ENCODE measurements at places on chromosomes 16 and 17. TPM values are rescaled to one million over a fixed set of nuclear protein-coding genes. Genes with fewer than 3 reads are reported as not detected.

The ZACN gene
- not detected for total RNA-seq

The TBC1D3I gene
- total RNA-seq = 0.22 TPM

DNA sequence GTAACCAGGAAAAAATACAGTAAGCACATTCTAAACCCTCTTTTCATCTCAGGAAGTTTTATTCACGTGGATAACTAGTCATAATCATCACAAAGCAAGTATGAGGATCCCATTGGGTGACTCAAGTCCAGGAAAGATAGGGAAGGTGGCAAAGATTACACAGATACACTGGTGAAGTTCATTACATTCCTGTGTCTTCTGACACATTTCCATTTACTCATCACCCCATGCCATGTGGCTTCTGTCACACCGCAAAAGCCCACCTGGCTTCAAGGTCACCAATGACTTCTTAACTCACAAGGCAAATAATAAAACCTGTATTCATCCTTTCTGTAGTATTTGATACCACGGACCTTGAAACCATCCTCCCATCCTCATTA lies 17.0 kb downstream of the HS3ST3A1 start:
- peak; percentile 99 for DNase-seq

The PABPN1L gene
- total RNA-seq = not detected

DNA sequence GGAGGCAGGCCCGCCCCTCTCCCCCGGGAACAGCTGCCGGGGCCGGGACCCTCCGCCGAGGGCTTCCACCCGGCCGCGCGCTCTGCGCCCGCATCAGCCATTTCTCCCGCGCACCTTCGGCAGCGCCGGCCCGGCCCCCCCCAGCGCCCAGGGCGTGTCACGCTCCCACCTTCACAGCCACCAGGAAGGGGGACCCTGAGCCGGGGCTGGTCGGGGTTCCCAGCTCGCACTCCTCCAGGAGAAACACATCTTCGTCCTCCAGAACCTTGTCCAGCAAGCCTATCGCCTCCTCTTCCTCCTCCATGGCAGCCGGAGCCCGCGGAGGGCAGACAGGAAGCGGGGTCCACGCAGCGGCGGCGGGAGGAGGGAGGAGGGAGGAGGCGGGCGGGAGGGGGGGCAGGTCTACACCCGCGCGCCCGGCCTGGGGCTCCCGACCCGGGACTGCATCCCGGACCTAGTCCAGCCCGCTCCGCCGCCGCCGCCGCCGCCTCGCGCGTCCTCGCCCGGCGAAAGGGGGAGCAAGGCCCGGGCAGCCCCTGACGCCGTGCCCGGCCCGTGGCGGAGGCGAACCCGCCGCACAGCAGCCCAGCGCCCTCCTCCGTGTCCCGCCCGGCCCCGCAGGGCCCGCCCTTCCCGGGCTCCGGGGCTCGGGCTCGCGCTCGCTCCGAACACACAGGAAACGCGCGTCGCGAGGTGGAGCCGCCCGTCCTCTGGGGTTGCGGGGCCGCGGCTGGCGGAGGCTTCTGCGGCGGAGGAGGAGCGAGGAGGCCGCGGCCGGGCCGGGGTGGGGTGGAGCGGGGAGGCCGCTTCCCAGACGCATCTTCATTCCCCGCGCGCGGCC lies 70.8 kb downstream of the ABR start:
- peak; percentile 28 for DNase-seq

DNA sequence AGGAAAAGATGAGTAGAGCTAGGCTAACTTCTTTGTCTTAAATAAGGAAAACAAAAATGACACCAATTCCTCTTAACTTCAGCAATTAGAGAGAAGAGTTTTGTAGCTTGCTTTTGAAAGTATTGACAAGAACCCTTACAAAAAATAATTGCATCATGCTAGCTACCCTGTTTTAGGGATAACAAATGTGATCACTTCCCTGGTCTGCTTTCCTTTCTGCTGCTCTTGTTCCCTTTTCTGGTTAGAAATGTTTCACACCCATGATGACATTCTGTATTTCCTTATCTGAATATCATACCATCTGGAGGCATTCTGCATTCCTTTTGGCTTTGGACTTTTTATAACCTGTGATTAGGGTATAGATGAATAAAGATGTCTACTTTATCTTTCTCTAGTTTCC lies 9.9 kb upstream of the SMIM36 start:
- no peak for DNase-seq

The ODF4 gene
- not detected for total RNA-seq

DNA sequence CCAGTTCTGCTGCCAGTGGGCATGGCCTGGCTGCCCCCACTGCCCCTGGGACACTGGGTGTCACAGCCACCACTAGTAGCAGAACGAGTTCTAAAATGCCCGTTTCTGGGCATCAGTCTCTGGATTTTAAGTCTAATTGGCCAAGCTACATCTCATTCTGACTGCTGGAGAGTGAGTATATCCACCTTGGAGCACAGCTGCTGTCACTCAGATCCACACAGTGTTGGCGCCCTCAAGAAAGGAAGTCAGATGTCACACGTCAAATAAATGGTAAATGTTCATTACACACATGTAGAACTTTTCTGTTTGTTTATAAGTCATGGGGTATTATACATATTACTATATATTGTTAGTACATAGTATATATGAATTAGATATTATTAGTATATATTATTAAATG lies 19.4 kb downstream of the GNGT2 start:
- DNase-seq = no peak

The TP53TG3F gene
- not detected for total RNA-seq

The KRT24 gene
- total RNA-seq = not detected

The SCN4A gene
- 0.02 TPM for total RNA-seq

The CD300H gene
- not detected for total RNA-seq

All from A172 (cell line).